Kidney epithelial cell (primary cell): ENCODE measurements at places on chromosomes 2 and 18. TPM values are rescaled to one million over a fixed set of nuclear protein-coding genes. Genes with fewer than 3 reads are reported as not detected.
A peak's percentile ranks its signal among the peaks of the same experiment; 100 is the strongest.

GRCh38 chr2:240987588-240987987 lies 10.8 kb upstream of the SNED1 start:
- DNase-seq = no peak

Gene ABCG8
- total RNA-seq = not detected in 2 replicates

DNA sequence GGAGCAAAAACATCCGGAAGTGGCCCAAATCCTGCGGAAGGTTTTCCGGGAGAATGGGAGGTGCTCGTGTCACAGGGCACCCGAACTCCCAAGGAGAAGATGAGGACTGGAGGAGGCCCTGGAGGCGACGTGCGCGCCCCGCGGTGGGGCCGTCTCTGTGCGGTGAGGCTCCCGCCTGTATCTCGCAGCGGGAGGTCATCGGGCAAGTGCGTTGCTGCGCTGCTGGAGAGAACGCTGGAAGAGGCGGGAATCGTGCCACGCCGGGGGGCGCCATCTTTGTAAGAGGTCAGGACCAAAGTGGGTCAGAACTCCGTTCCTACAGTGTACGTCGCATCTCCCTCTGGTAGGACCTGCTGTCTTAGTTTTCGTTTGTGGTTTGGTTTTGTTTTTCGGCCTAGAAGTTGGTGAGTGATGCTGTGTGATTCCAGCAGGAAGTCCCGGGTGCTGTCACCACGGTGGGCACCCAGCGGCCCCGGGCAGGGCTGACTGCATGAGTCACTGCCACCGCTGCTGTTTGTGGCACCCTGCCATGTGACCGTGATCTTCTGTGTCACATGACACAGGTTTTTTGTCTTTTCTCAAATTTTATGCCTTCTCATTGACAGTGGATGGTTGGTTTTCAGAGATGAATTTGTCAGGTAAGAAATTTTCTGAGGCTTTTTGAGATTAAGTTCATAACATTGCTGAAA lies 21.5 kb upstream of the ATP9B start:
- no peak for DNase-seq

DNA sequence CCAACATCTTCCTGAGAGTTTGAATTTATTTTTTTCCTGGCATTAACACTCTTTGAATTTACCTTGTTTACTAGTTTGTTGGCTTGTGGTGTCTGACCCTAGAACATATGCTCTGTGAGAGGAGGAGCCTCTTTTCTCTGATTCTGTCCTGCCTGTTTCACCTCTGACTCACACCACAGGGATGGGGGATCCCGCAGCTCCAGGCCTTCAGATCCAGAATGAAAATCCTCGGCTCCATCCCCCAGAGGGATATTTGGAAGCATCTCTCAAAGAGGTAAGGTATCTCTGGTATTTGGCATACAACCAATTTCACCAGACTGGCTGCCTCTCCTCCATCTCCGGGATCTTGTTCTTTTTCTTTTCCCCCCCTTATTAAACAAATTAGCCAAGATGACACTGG lies 104.7 kb downstream of the GPR39 start:
- DNase-seq = no peak

GRCh38 chr2:238130696-238131628 lies 7.5 kb upstream of the KLHL30 start:
- no peak for DNase-seq

DNA sequence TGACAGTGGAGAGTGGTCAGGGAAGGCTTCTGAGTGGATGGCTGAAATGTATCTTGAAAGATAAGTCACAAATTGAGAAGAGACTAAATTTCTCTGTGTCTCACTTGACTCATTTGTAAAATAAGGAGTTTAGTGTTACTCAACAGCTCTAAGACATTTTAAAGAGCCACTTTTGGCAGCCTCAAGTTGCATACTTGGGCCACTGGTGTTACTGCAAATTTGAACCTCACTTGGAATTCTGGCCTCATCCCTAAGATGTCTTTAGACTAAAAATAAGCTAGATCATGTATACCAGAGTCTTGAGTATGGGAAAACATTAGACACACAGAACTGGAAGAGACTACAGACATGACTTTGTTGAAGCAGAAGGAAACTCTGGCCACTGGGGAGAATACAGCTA lies 4.5 kb upstream of the MTLN start:
- DNase-seq = no peak

DNA sequence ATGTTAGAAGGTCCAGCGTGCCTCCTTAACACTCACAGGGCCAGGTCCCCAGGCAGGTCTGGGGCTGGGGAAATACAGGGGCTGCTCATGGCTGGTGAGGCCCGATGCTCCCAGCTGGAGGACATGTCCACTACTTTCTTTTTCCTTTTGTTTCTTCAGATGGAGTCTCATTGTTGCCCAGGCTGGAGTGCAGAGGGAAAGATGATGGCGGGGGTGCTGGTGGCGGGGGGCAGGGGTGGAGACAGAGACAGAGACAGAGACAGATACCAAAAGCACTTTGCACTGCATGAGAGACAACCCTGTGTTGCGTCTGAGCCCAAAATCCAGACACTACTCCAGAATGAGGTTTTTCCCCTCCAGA lies 211.0 kb downstream of the SH3BP4 start:
- no peak for DNase-seq

DNA sequence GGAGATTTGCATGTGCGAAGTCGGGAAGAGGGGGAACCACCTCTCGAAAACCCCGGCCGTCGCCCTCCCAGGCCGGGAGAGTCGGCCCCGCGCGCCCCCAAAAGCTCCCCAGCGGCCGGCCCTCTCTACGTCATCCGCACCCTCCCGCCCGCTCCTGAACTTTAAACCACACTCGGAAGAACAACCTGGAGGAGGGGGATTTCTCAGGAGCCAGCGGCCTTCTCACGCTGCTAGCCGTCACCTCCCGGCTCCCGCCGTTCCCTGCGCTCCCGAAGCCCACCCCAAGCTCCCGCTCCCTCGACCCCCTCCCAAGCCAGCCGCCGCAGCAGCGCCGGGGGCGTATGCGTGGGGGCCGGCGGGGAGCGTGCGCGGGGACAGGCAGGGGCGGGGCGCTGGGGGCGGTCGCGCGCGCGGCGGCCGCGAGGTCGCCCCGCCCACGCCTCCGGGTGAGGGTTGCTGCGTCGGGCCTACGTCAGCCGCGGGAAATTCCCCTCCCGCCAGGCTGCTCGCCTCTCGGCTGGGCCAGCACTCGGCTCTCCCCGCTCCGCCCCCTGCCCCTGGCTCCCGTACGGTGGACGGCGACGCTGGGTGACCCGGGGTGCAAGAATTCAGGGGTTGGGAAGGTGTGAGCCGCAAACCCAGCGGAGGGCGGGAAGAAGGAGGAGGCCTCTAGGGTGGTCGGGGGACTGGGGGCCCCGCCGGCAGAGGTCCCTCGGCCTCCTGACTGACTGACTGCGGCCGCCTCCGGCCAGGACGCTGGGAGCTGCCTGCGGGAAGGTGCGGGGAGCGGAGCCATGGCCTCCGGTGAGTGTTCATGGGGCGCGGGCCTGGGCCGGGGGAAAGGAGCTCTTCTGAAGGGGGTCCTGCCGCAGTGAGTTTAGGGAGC lies at the start of gene REL:
TSS of gene REL (plus strand) at position 528 of the 886 bp plus-strand sequence. CDS start at position 795, 267 bp downstream.
- DNase-seq = peak; percentile 74

GRCh38 chr2:233597522-233597921 lies 19.9 kb upstream of the UGT1A8 start:
- DNase-seq = no peak

DNA sequence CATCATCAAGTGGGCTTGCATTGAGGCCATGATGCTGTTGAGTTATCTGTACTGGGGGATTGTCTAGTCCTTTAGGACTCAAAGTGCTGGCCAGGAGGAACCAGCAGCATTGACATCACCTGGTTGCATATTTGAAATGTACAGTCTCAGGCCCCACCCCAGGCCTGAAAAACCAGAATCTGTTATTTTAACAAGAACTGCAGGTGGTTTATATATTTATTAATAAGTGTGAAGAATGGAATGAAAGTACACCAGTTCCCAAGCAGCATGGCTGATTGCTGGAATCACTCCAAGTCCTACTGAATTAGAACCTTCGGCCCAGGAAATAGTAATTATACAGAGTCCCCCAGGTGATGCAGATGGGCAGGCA lies 2.8 kb downstream of the IL1F10 start:
- no peak for DNase-seq

Gene POTEJ
- total RNA-seq = not detected in 2 replicates

- DNase-seq = no peak
These were observed 54.8 kb upstream of the DOCK10 start for GRCh38 chr2:225097035-225097434.

GRCh38 chr18:23141104-23141999 lies 6.1 kb downstream of the CABLES1 start:
- no peak for DNase-seq

Gene AMER3
- not detected in 2 replicates for total RNA-seq

Gene DIS3L2
- 25.2 and 31.7 TPM in 2 replicates for total RNA-seq

DNA sequence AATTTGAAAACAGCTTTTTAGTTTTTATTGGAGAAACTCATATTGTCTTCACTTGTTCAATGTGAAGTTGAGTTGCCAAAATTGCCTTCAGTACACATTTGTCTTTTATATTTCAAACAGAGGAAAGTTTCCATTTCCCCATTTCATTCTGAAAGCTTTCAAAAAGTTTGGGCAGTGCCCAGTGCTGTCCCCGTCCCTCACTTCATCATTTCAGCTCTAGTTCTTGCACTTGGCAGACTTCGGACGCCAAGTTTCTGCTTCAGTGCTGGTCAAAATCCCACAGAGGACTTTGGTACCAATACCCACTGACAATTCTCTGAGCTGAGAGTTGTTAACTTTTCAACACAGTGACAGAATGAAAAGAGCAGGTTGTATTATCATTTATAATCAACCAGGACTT lies 43.4 kb upstream of the AQP4 start:
- DNase-seq = no peak

- DNase-seq = no peak
These were observed 8.8 kb downstream of the CYB5A start for GRCh38 chr18:74282755-74283554.

- DNase-seq = no peak
These were observed 18.8 kb downstream of the PID1 start for GRCh38 chr2:229252280-229252679.

DNA sequence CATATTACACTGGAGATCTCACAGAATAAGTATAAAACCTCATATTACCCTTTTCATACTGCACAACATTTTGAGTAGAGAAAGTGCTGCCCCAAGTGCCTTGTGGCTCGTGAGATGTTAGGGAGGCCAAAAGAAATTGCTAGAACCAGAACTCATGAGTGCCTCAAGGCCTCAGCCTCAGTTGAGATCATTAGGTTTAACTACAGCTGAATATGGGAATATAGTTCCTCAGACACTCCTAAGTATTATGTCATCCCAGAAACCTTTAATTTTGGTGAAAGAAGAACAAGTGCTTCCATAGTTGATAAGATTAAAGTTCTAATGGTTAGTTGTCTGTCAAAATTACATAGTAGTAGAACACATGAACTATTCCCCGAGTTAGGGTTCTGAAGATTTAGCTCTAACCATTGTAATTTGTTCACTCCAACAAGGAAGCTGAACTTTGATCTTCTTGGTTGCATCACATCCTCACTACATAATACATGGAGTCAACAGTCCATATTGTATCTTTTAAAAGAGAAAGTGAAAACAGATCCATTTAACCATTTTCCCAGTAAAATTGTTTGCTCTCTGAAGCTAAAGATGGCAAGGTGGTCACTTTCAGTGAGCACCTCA lies 9.6 kb upstream of the AQP4 start:
- DNase-seq = no peak

- no peak for DNase-seq
These were observed 7.9 kb upstream of the NABP1 start for GRCh38 chr2:191670076-191670475.

Gene LINC00305
- total RNA-seq = not detected in 2 replicates

Gene LYG1
- 0.25 and 1.0 TPM in 2 replicates for total RNA-seq

DNA sequence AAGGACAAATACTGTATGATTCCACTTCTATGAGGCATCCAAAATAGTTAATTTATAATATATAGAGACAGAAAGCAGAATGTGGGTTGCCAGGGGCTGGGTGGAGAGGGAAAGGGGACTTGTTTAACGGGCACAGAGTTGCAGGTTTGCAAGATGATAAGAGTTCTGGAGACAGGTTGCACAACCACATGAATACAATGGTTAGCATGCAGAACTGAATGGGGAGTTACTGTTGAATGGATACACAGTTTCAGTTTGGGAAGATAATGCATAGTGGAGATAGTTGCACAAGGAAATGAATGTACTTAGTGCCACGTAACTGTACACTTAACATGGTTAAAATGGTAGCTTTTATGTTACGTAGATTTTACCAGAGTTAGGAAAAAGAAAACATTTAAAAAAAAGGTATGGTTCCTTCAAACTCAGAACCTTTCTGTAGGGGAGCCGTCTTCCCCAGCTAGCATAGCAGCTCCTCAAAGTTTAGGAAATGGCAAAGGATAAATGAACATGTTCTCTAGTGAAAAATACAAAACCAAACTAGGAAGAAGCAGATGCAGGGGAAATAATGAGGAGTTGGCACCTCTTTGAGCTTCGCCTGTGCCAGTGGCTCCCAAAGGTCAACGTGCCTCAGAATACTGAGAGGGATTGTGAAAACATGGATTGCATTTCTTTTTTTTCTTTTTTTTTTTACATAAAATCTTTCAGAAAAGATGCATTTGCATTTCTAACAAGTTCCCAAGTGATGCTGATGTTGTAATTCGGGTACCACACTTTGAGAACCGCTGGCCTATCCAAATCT lies 95.2 kb downstream of the ZCCHC2 start:
- DNase-seq = no peak

GRCh38 chr2:76563730-76564129 lies 853.0 kb upstream of the GCFC2 start:
- no peak for DNase-seq

GRCh38 chr2:74528600-74529356 lies 728 bp downstream of the AUP1 start:
- no peak for DNase-seq

DNA sequence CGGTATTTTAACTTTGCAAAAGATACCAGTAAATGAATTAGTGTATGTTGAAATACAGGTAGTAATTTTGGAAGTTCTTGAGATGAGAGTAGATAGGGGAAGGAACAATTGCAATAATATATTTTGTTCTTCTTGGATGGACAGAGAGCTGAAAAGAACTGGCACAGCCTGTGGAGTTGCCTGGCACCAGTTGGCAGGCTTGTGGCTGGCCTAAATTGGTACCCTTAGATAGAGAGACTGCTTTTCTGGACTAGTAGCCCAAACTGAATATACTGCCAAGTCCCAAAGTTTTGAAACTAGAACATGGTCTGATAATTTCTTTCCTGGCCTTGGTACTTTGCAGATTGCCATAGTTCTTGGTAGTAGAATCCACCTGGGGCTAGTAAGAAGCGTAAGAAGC lies 26.9 kb downstream of the MYO1B start:
- DNase-seq = no peak

- no peak for DNase-seq
These were observed 686.1 kb upstream of the RAB6C start for GRCh38 chr2:129293326-129293725.

DNA sequence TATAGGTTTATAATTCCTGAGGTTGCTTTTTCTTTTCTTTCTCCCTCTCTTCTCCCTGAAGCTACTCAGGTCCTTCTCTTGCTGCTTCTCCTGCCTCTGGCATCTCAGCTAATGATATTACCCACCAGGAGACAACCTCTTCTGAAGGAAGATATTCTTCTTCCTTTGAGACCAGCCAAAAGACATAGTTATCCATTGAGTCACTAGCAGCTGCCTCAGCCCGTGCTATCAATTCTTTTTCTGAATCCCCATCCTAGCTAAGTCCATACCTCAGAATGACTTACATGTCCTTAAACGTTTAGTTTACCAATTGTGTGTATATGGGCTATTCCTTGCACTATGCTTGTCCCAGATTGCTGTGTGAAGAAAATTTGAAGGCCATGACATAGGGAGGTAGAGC lies 25.0 kb upstream of the RNF103 start:
- DNase-seq = no peak
